ENCODE measurements at places on chromosomes 3 and 15.
A peak's percentile ranks its signal among the peaks of the same experiment; 100 is the strongest.

GRCh38 chr15:83458381-83458780 lies 11.2 kb downstream of the SH3GL3 start:
- no peak for DNase-seq

DNA sequence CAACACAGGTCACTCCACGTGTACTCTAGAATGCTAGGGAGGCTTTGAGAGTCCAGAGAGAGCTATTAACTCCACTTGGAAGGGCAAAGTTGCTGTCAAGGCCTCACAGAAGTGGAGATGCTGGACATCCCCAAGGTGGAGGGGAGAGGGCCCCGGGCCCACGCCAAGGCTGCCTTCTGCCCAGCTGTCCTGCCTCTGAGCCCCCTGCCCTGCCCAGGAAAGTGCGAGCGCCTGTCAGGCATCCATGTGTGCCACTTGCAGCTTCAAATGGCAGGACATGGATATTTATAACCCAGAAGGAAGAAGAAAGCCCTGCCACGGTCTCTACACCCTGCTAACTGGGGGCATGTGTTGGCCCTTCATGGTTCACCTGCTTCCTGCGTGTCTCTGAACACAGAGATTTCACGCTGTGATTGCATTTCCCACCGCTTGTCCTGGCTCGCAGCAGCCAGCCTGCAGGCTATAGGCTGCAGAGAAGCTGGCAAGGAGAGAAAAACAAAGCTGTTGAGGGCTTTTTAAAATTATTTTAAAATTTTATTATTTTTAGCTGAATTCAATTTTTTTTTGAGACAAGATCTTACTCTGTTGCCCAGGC lies 17.0 kb downstream of the ANKDD1A start:
- DNase-seq: no peak

DNA sequence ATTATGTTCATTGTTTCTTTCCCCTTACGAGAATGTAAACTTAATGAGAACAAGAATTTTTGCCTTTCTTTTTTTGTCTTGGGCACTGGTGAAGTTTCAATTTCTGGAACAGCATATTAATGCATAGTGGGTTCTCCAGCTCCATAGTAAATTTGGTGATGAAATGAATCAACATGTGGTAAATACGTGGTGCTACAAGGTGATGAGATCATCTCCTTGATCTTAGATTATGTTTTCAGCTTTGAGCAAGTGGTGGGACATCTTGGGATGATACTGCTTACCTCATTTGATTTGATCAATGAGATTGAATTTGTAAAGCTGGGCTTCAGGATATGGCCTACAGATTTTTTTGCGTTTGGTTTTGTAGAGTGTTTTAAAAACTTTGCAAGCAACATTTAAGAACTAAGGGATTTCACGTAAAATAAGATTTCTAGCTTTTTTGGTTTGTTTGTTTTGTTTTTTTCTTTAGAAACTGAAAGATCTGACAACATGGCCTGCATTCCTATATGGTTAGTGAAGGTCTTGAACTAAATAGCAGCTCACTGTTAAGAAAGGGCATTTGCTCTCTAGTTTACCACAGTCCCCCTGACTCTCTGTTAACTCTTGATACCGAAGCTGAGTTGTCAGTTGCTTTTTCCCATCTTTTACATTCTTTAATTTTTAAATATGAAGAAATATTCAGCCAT lies 45.6 kb downstream of the FNDC3B start:
- DNase-seq: peak; percentile 58

DNA sequence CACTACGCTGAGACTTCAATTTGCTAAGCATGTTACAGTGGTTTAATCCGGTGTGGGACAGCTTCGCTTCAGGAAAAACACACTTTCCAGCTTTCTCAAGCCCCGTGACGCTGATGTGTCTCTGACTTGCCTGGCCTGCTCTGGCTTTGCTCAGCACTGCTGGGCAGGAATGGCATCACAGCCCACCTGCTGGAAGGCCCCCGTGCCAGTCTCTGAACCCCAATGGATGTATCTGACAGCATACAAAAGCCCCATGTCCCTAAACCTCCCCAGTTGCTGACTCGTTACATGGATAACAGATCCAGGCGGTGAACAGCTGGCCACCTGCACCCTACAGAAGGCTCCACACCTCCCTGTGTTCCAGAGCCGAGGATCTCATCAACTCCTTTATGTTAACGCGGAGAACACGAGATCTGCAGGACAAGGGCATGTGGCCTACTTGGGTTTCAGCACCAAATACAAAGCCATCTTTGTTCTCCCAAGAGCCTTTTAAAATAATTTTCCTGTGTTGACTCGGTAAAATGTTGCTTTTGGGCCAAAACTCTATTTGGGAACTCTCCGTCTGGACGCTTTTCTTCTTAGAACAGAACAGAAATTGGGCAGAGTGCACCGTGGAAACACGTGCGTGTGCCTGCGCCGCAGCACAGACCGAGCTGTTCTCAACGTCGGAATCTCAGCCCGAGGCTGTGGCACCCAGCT lies 61.4 kb downstream of the ATP10A start:
- no peak for DNase-seq

- no peak for DNase-seq
Observed at GRCh38 chr3:146177072-146177471, 16.1 kb upstream of the PLOD2 start.

DNA sequence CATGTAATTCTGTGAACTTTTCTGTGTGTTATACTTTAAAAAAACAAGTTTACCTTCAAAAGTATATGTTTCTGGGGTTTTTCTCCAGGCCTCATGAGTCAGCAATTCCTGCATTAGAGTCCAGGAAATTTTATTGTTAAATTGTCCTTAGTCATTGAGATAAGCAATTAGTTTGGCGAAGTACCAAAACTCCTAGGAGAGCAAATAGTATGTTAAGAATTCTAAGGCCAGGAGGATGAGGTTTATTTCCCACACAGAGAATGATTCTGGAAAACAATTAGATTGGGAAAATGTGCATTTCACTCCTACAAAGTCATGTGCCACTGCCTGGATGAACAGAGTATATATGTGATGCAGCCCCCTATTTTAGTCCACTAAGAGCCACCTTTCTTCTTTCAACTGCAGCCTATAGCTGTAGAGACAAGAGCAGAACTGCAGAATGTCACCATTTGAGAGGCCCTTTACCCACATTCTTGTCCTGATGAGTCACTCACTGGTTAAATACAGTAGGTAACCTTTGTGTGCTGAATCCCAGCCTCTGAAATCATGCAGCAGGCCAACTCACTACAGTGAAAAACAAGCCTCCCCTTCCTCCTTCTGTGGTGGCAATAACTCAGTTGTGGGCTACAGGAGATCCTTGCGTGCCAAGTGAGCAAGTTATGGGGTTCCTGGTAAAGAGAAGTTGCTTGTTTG lies 452.8 kb upstream of the THBS1 start:
- peak; percentile 93 for DNase-seq

GRCh38 chr3:155714295-155714718 lies 30.6 kb downstream of the PLCH1 start:
- DNase-seq: no peak

Data from fibroblast of villous mesenchyme (primary cell).